ENCODE measurements at places on chromosomes 3 and 15. TPM values are rescaled to one million over a fixed set of nuclear protein-coding genes. Genes with fewer than 3 reads are reported as not detected.

DNA sequence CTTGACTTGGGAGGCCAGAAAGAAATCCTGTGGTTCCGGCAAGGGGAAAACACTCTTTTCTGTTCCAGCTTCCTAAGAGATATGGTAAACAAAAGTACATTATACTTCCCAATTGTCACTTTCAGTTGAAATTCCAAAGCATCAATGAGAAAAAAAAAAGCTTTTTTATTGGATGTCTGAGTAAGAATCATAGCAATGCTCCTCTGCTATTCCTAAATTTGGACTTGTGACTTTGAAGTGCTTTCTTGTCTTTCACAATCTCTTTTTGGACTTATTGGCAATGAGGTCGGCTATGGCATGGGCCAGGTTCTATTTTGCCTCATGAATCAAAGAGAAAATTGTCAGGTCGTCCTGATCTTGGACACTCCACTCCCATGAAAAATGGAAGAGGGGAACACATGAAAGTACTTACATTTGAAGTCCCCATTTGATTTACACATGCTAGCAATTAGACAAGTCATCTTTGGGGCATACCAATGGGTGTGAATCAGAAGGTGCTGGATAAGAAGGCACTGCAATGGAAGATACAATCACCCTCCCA, 170.5 kb downstream of the GREM1 start:
- DNase-seq = no peak

DNA sequence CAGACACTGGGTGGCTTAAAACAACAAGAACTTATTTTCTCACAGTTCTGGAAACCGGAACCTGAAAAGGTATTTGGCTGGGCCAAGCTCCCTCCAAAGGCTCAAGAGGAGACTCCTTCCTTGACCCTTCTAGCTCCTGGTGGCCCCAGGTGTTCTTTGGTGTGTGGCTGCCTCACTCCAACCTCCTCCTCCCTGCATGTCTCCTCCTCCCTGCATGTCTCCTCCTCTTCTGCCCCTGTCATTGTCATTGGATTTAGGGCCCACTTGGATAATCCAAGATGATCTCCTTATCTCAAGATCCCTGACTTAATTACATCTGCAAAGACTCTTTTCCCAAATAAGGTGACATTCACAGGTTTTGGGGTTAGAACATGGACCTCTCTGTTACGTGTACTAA, 69.8 kb upstream of the MFGE8 start:
- DNase-seq = no peak

The CCR1 gene
- 5.3 TPM for total RNA-seq

- DNase-seq = no peak
Observed at GRCh38 chr15:97501291-97501690, 459.2 kb upstream of the ARRDC4 start.

GRCh38 chr3:25820366-25820765, 30.5 kb downstream of the OXSM start:
- DNase-seq = no peak

GRCh38 chr3:17307482-17307881, 422.7 kb downstream of the PLCL2 start:
- no peak for DNase-seq

GRCh38 chr3:128215800-128216495, 62.7 kb downstream of the EEFSEC start:
- no peak for DNase-seq

Measured in esophagus muscularis mucosa (tissue), 4 donors.